ENCODE measurements at places on chromosomes 6 and 20.

DNA sequence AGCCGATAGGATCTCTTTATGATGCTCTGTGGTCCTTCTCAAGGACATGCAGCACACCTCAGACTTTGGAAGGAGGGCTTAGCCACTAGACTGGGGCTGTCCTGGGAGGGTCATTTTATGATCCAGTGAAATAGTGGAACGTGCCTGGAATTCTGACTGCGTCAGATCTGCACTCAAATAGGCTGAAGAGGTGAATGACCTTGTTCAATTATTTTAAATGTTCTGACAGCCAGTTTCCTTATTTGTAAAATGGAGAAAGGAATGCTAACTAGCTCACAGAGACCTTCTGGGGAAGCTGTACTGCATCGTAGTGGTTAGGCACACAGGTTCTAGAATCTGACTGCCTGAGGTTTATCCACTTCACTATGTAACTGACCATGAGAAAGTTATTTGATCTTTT is 587.5 kb downstream of the MAFB start:
- no peak for DNase-seq

GRCh38 chr6:145850671-145851070 is 36.1 kb upstream of the FBXO30 start:
- DNase-seq, result no peak

- DNase-seq, result no peak
These were observed 107.0 kb upstream of the DST start for GRCh38 chr6:56749632-56750151.

GRCh38 chr6:170232186-170233002 is 58.5 kb downstream of the DLL1 start:
- DNase-seq, result no peak

DNA sequence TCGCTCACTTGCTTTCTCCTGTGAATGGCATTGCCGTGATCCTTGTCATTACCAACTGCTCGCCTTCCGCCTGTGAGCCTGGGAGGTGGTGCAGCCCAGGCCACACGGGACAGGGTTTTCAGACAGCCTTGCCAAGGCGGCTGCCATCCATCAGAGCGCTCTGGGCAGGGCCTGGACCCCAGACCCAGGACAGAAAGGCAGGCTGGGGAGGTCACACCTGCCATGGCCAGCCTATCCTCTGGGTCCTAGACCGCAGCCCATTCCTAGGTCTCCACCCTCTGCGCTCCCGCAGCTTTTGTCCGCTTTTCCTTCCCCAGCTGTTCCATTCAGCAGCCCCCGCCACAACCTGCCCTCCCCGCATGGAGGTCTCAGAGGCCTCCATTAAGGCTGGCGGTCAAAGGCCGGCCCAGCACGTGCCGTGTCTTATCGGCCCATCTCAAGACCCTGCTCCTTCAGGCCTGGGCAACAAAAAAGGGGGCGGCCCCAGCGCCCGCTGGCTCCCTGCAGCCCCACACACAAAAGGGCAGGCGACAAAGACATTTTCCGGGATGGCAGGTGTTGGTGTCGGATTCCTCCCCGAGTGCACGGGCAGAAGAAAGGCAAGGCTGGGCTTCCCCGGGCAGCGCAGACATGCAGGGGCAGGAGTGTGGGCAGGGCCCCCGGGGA is 28.1 kb downstream of the INSM1 start:
- DNase-seq, result no peak

DNA sequence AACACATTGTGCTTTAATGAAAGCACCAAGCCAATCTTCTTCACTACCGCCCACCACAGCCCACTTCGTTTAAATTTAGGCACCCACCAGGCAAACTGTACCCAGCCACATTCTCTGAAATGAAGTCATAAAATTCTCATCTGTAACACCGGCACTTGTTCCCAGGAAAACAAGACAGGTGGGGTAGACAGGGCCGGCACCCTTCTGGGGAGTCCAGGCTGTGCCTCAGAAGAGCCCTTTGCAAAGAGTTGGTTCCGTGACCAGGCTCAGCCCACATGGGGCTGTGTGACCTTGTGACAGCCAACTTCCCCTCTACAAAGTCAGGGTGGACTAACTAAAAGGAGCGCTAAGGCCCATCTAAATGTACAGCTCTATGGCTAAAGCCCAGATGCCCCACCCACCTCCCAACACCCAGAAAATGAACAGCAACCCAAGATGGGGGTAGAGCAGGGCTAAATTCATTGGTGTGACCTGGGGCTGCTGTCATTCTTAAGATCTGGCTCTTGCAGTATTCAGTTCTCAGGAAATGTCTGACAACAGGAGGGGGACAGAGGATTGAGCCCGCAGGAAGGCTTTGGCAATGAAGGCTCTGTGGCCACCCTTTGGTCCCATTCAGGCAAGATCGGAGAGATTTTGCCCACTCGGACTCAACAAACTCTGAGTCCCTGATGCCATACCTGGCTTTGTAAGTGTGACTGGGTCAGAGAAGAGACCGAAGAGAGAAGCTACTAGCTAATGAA is 56.7 kb downstream of the TRERF1 start:
- no peak for DNase-seq

DNA sequence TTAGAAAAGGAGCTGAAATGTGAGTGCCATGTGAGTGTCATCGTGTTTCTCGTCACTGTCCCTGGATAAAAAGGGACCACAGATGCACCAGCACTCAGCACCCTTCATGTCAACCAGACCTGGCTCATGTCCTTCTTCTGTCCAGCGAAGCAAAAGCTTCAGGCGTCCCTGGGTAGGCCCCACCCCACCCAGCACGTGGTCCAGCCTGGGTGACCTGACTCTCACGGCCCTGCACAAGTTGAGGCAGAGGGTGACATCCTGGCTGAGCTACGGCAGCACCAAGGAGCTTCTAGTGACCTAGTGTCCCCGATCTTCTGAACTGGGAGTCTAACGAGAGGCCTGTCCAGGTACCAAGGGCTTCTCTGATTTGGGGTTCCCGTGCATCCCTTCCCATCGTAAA is 37.8 kb downstream of the PSMG4 start:
- no peak for DNase-seq

DNA sequence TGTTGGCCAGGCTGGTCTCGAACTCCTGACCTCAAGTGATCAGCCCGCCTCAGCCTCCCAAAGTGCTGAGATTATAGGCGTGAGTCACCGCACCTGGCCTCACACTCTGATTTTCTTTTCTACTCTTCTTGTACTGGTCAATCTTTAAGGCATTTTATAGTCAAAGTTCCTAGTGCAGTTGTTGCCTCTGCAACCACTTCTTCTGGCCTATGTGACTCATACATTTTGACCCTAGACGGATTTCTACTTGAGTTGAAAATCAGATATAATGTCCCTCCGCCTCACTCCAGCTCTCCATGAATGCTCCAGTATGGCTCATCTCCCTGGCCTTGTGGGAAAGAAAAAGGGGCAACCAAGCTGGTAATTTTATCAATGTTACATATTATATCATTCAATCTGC is 42.4 kb downstream of the TNFRSF21 start:
- DNase-seq, result no peak

GRCh38 chr20:33015114-33015484 is 7.6 kb downstream of the BPIFB2 start:
- DNase-seq, result no peak

- DNase-seq, result no peak
These were observed 3.0 kb downstream of the SPINT4 start for GRCh38 chr20:45725134-45725533.

DNA sequence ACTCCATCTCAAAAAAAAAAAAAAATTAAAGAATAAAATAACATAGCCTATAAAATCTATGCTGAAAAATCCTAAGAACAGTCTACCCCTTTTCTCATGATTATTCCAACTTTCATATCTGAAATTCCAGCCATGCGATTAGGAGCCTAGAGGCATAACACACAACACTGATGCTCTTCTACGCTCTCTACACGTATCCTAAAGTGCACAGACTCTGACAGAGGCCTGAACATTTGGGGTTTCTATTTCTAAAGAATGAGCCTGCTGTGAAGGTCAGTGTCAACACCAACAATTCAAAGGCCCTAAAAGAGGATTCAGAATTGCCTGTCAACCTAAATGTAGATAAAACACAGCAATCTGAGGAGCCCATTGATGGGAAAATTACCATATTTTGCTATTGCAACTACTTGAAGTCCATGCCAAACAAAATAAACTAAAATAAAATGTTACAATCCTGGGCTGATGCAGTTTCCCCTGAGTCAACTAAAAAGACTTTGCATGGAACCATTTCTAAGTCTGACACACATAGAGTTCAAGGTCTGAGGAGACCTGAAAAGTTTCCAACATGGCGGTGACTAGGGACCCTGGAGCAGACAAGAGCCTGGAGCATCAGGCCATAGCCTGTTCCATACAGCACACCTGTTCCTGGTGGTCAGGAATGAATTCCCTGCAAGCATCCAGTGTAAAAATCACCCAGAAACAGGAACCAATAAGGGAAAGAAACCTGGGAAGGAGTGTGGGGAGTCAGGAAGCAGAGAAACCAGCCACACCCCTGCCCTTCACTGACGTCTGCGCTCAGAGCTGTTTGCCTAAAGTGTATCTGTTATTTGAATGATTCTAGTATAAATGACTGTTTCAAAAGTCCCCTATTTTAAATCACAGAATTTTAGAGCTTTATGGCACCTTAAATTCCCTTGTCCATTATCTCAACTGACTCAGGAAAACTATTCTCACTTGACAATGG is 11.8 kb downstream of the NINL start:
- DNase-seq, result no peak

DNA sequence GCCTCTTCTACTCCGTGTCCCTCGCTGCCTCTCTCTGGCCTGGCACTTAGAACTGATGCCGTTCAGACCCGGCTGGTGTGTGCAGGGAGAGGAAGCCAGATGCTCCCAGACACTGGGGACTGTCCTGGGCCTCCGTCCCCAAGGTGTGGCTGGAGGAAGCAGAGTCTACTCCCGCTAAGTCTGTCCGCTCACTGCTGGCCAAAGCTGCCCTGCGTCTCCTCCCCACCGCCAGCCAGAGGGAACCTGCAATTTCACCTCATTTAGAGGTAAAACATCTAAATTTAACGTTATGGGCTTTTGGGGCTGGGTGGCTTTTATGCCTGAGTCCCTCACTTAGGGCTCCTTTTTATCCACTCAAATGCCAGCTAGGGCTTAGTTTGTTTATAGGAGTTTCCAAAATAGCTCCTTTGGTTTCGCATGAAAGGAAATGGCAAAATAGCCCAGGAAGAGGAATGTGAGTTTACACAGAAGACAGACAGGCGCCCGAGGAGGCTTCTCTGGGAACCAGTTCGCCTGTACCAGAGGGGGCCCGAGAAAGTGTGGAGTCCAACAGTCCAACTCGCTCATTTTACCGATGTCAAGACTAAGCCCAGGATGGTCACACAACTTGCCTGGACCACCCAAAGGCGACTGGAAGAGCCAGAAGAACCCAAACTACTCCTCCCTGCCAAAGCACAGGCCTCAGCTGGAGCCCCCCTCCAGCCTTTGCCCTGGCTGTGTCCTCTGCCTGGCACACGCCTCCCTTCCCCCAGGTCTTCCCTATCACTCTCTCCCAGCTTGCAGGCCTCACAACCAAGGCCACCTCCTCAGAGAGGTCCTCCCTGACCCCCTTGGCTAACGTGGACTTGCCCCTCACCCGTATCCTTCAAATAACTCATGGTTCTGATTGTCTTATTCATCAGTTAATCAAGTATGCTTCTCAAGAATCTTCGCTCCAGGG is 54.5 kb downstream of the RIPOR3 start:
- DNase-seq, result no peak

GRCh38 chr20:46938434-46938833 is 43.8 kb downstream of the EYA2 start:
- DNase-seq, result no peak

DNA sequence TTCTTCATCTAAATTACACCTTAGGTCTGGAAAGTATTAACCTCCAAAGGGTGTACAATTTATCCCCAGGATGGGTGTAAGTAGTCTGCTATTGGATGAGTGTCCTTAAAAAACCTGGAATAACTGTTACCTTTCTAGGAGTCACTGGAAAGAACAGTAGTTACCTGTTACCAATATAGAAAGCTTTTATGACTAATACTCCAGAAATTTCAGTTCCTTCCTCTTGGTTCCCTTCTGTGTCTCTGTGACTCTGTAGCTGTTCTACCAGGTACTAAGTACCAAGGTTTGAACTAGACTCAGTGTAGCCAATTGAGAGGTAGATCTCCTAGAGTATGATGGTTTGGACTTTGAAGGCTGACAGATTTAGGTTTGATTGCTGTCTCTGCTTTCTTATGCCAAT is 47.0 kb upstream of the TBX18 start:
- DNase-seq, result no peak

- no peak for DNase-seq
These were observed 38.7 kb upstream of the RIPOR2 start for GRCh38 chr6:24974182-24975171.

- DNase-seq, result no peak
These were observed 184.3 kb downstream of the TBXT start for GRCh38 chr6:165983112-165984072.

DNA sequence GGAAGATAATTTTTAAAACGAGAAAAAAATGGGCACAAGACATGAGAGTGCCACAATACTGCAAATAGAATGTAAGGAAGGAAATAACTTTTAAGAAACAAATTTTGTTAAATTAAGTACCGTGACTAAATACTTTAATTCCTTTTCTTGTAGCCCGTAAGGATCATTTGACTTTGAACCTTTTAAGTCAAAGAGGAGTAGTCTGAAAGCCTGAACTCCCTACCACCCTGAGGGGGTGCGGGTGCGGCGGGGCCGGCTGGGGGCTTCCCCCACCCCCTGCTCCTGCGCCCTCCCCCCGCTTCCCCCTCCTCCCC is 231 bp upstream of the PHACTR2 start:
- no peak for DNase-seq

DNA sequence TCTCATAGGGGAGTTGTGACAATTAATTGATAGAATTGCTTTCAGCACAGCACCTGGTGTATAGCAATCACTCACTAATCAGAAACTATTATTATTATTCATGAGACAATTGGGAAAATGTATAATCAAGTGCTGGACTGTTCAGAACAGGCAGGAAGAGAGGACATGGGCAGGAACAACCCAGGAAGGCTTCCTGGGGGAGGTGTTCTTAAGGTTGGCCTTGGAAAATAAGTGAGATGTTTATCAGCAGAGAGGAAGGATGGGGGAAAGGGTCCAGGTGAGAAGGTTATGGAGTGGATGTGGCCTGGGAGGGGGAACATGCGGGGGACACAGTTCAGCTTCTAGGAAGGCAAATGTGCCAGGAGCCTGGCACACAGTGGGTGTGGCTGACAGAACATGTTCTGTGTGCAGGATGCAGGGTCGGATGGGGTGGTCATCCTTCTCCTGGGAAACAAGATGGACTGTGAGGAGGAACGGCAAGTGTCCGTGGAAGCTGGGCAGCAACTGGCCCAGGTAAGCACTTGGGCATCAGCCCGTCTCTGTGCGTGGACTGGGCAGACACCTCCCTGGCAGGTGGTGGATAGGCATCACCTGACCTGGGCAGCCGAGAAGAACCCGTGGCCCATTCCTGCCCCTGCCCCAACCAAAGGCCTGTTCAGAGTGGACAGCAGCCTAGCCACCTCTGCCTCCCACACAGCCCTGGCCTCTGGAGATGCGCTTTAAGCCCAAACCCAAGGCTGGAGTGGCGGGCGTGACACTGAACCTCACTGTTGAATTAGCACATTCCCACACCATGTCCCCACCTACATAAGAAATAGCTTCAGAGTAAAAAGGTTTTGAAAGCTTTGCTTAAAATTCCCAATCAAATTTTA is 30.9 kb downstream of the RAB44 start:
- DNase-seq, result no peak

- DNase-seq, result no peak
These were observed 2.6 kb upstream of the SIRPB1 start for GRCh38 chr20:1622450-1622849.
